ENCODE measurements at places on chromosomes 4 and X.

- no peak for ATAC-seq
These were observed 69.0 kb downstream of the MRPL1 start for GRCh38 chr4:77931452-77932135.

DNA sequence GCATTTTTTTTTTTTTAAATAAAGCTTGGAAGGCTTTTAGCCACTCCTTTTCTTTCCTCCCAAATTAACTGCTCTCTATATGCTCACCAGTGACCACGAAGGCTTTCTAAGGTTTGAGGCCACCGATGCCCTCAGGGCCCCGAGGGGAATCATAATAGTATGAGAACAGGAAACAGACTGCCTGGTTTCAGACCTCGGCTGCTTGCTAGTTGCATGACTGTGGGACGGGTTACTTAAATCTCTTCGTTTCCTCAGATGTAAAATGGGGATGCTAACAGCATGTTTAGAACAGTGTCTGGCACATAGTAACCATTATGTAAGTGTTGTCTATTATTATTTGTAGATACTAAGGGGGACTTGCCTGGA is 3.6 kb downstream of the LINC00632 start:
- ATAC-seq, result no peak

- no peak for ATAC-seq
These were observed 65.0 kb downstream of the ZFYVE28 start for GRCh38 chr4:2353222-2354107.

DNA sequence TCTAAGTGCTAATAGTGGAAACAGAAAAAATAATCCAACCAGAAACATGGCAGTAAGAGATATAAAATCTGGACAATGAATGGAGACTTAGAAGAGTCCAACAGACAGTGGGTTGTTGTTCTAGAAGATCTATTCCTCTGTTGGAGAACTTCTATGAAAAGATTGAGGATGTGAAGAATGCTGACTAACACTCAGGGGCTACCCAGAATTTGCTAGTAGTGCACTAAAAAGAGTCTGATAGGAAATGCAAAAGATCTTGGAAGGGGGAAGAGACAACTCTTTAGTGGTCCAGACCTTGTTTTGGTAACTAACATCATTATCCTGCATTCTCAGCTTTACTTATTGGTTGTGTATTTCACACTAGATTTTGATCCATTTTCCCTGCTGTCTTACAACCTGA is 77.9 kb downstream of the SMARCA1 start:
- no peak for ATAC-seq

DNA sequence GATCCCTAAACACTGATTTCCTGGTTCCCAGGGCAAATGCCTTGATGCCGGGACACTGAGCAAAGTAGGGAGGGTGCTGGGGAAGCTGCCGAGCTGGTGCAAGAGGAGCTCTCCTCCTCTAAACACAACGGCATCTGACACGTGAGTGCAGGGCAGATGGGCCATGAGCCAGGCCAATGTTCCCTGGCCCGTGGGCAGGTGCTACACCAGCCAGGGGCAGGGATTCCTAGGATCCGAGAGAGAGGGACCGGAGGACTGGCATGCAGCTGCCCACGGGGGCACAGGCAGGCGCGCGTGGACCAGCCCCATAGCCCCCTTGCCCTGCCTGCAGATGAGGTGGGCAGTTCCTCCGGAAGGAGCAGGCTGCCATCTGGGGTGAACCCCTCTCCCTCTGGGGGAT is 66.8 kb upstream of the AFAP1 start:
- ATAC-seq, result no peak

DNA sequence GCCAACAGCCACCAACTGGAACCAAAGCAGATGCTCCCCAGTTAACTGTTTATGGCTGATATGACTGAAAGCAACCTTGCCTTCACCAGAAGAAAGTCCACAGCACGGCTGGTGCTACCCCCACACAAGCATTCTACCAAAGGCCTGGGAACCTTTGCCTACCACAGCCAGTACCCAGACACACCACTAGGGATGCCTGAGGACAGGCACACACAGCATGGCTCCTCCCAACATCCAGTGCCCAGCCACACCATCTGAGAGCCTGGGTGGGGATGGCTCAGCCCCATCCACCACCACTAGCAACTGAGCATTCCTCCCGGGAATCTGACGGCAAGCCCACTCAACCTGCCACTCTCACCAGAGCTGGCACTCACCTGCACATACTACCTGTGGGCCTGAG is 178.6 kb downstream of the SLC7A11 start:
- ATAC-seq, result no peak

DNA sequence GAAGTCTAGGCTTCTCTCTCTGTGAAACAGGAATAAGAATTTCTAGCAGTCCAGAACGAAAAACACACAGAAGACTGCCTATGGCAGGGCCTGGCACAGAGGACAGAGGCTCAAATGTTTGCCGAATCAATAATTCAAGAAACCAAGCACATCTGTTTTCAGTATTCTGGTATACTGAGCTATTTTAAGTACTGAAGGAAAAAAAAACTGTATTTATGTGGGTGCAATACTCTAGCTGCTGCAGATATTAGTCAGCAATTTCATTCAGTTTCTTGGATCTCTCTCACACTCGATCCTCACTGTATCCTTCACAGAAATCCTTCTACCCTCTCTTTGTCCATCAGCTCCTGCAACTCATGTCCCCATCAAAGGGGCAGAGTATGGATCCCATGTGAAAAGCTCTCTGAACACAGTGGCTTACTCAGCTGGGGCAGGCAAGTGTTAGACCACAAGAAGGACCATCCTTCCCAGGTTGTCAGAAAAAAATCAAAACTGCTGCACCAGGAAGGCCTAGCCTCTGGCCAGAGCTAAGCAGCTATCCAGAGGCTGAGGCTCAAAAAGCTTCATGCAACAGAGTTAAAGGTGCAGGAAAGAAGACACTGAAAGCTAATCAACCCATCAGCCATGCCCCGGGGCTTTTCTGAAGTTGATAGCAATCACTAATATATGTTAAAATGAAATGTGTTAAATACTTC is 9.1 kb upstream of the USO1 start:
- no peak for ATAC-seq

DNA sequence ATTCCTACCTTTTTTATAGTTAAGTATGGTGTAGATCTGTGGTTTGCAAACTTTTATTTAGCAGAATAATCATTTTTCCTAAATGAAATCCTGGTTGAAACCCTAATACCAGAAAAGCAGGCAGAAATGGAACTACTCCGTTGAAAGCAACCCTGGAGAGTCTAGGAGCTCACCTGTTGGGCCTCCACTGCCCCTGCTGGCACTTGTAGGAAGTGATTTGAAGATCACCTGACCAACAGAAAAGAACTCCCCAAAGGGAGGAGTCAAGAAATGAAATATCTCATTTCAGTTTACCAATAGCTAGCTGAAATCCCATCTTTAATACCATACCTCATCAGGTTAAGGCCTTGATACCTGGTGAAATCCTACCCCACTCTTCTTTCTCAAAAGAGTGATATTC is 277.1 kb downstream of the KLHL13 start:
- no peak for ATAC-seq

GRCh38 chr4:7513671-7514070 is 78.9 kb upstream of the PSAPL1 start:
- no peak for ATAC-seq

DNA sequence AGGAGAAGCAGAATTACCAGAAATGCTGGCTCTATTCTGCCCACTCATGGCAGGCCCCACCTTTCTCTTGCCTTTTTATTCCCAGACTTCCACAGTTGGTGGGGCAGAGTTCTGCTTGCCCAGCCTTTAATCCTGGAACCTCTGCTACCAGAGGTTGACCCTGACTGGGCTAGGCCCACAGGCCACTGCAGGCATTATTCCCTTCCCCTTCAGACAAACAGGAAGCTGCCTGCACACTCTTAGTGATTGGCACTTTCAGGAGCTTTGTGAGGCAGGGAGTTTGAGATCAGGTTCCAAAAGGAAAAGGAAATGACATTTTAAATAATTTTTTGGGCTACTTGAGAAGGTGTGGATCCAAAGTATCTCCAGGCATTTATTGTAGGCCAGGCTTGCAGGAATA is 18.8 kb downstream of the MSN start:
- ATAC-seq, result no peak

GRCh38 chr4:115596265-115597001 is 483.0 kb upstream of the NDST4 start:
- no peak for ATAC-seq

- no peak for ATAC-seq
These were observed 56.5 kb downstream of the AGA start for GRCh38 chr4:177385576-177386277.

- no peak for ATAC-seq
These were observed 54.5 kb downstream of the TENM3 start for GRCh38 chr4:182297659-182298058.

DNA sequence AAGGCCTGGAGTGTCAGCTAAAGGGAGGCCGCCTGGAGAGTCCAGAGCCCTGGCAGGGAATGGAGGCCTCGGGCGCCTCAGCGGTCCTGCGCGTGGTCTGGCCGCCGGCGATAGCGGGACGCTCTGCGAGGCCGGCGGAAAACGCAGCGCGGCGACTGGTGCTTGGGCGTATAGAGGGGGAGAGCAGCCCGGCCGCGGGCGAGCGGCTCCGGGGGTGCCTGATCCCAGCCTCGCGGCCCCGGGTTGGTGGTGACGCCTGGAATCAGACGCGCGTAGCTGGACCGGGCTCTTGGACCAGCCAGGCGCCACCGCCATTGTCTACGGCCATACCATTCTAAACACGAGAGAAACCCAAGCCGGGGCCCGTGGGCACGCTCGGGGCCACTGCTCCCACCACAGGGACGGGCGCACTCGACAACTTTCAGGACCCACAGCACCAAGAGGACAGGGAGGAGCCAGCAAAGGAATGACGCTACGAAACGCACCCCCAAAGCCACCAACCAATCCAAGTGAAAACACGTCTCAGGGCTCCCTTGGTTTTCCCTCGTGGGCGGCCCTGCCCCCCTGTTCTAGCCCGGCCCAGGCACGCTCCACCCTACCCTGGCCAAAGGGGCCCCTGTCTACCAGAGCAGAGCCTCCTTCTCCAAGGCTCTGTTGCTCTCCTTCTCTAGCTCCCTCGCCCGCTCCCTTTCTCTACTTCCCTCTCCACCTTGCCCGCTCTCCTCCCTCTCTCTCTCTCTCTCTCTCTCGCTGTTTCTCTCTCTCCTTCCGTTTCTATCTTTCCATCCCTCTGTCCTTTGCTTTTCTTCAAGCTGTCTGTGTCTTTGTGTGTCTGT is 7.8 kb downstream of the FRG2 start:
- ATAC-seq, result no peak

- ATAC-seq, result no peak
These were observed 93.2 kb downstream of the EFNB1 start for GRCh38 chrX:68922013-68922412.

DNA sequence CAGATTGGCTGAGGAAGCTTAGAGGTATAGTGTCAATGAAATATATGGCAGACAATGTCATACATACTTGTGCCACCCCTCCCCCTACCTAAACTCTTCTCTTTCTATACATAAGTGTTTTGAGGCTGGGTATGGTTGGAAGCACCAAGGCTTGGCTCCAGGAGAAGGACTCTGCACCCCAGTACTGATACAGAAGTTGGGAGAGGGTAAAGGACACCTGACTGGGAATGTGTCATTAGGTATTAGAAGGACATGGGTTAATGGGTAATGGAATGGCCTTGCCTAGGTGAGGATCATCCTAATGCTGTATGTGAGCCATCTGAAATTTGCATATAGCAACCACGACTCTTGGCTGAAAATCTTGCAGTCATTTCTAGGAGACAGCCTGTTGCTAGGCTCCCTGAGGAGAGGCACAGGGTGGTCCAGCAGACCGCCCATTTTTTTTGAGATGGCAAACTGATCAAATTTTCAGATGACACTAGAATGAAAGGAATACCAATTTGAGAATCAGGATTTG is 26.8 kb upstream of the AP1S2 start:
- no peak for ATAC-seq

DNA sequence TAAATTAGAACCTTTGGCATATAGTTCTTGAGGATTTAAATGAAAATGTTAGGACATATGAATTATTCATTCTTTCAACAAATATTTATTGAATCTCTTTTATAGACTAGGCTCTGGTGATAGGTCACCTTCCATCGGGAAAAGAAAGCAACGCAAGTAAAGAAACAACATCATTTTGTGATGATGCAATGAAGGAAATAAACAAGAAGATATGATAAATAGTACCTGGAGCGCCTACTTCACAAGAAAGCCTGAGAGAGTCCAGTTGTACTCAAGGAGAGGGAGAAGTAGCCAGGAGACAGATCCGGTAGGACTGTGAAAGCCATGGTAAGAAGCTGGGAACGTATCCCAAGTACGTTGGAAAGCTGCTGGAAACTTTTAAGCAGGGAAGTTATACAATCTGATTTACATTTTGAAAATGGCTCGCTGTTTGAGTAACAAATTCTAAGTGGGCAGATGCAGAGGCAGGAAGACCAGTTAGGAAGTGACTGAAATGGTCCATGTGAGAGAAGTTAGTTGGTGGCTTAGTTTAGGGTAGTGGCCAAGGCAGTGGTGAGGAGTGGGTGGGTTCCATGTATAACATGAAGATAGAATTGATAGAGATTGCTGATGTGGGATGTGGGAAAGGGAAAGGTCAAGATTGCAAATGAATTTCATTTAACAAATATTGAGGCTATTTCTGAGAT is 17.7 kb upstream of the CPE start:
- ATAC-seq, result no peak

DNA sequence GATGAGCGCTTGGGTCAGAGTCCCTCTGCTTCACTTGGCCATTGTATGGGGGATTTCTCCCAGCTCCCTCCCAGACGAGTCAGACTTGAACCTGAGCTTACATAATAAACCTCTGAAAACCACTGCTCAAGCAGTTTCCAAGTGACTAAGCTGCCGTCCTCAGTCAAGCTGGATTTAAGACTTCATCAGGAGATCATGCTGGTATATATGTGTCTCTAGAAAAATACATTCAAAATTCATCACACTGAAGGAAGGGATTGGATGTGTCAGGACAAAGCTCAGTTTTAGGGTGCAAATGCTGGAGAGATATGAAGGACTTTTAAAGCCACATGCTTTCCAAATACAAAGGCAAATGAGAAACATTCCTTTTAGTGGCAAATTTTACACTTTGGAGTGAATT is 114.3 kb downstream of the QDPR start:
- ATAC-seq, result no peak

GRCh38 chr4:186592966-186593586 is 37.7 kb upstream of the MTNR1A start:
- ATAC-seq, result no peak

DNA sequence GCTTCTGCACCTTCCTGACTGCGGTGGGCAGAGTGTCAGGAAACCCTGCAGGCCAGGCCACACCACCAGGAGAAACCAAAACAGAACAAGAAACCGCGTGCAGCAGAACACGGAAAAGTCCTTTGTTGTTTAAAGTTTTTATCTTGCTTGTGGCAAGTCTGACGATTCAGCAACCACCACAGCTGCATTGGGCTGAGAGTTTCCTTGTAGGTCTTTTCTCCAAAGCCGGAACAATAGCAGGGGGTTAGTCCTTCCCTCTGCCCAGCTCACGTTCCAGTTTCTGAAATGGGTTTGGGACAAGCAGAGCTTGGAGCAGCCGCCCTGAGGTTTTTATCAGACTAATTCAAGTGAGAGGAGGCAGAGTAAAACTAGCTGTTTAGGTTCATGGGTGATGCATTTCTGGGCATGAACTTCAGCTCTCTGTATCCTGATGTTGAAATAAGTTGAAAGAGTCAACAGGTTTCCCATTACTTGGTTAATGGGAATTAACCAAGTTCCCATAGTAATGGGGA is 216.9 kb downstream of the PTTG2 start:
- peak; percentile 40 for ATAC-seq

- ATAC-seq, result no peak
These were observed 12.5 kb downstream of the RTL8B start for GRCh38 chrX:135009838-135010237.
